IPS DF 19.7 (cell line): ENCODE measurements at places on chromosomes 16 and 17.

GRCh38 chr16:30953511-30954124 lies 3.9 kb upstream of the SETD1A start:
- DNase-seq = no peak

GRCh38 chr16:28298511-28298878 lies 6.2 kb downstream of the SBK1 start:
- DNase-seq = no peak

DNA sequence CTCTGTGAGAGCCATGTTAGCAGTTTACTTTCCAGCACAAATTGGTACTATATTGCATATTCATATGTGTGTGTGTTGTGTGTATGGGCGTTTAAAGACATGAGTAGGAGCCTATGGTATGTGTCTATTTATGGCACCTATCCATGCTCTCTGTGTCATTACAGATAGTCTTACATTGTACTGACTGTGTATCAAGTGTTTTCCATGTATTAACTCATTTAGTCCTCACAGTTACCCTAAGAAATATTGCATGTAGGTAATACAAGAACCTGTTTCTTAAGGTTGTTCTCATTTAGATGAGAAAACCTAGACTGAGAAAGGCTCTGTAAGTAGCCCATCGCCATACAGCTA lies 1.6 kb downstream of the ALG1 start:
- DNase-seq = no peak

GRCh38 chr16:57576429-57576870 lies 34.0 kb downstream of the ADGRG5 start:
- no peak for DNase-seq

GRCh38 chr16:85402910-85403692 lies 210.0 kb upstream of the GSE1 start:
- DNase-seq = no peak

- no peak for DNase-seq
Observed at GRCh38 chr16:64489449-64489848, 632.4 kb downstream of the CDH11 start.

- no peak for DNase-seq
Observed at GRCh38 chr16:27430923-27431484, 29.0 kb downstream of the IL21R start.

DNA sequence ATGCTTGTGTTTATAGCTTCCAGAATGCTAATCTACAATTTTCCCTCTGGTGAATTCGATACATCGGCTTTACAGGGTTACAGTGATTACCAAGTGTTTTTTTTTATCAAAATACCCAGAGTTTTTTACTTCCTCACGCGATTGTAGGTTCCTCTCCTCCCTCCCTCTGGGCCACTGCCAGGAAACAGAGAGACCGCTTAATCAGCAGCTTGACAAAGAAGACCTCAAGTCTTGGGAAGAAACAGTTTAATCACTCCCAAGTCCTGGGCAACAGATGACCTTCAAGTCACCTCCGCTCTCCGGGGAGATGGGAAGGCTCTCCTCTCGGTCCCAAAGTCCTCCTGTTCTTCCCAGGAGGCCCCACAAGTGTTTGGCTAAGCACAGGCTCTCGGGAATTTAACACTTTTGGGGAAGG lies 23.5 kb downstream of the SMTNL2 start:
- DNase-seq = no peak

DNA sequence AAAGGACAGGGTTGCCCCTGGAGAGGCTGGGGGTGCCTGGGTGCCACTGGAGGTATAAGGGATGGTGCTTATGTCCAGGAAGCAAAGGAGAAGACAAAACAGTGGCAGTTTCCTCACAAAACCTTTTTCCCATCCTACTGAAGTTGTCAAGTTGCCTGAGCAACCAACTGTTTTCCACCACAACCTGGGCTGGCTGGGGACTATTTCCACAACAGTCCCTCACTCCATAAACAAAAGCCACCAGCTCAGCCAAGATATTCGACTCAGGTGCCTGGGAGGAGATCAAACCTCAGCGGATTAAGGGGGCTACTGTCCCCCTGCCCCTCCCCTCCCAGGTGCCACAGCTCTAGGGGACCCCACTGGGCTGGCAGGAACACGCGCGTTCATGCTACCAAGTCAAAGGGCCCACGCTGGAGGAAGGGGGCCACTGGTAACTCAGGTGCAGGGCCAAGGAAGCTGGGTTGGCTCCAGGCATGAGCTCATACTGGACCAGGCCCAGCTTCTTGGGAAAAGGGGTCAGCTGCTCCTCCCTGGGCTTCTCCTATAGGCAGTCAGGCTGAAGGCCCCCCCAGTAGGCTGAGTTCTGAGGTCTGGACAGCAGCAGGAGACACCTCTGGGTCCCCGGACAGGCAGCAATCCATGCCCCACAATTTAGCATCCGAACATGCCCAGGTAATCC lies 45.7 kb upstream of the MRPS23 start:
- no peak for DNase-seq

- DNase-seq = no peak
Observed at GRCh38 chr17:3715296-3715695, 8.4 kb upstream of the HASPIN start.

GRCh38 chr16:80433623-80434022 lies 107.2 kb upstream of the DYNLRB2 start:
- no peak for DNase-seq

- DNase-seq = no peak
Observed at GRCh38 chr16:79287424-79287917, 313.1 kb downstream of the MAF start.

GRCh38 chr16:1981398-1981836 lies at the start of gene NOXO1:
TSS of gene NOXO1 (minus strand) at chr16:1981469. CDS start at chr16:1981179, 290 bp downstream.
- DNase-seq = no peak

GRCh38 chr17:42667088-42667951 lies 8.2 kb downstream of the TUBG2 start:
- DNase-seq = no peak

DNA sequence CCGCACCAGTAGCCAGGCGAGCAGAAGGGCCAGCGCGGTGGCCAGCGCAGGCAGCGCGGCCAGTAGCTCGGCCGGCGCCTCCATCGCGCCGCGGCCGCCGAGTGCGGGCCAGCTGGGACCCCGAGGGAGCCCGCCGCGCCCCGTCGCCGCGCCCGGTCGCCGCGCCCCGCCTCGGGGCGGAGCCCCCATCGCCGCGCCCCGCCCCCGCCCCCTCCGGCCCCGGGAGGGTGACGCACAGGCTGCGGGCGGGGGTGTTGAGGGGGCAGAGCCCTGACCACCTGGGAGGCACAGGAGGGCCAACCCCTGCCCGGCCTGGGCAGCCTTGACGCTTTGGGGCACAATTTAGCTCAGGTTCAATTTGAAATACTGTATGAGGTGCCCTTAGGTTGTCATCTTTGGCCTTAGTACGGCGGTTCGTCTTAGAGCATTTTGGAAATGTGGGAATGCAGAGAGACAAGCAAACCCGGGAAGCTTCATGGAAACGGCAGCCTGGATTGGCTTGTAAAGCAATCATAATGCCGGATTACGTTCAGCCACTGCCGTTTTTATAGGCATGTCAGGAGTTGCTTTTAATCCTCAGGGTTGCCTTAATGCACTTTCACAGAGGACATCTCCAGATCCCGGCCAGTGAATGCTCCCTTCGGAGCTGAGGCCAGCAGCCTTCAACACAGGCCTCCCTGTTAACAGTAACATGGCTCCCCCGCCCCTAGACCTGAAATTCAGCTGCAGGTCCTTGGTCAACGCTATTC lies at the start of gene MXRA7:
MXRA7 (minus strand) TSS at position 103 of the 749 bp plus-strand sequence; CDS start at position 84, 19 bp downstream.
- DNase-seq = no peak

GRCh38 chr16:70750893-70751467 lies 50.0 kb downstream of the VAC14 start:
- no peak for DNase-seq

DNA sequence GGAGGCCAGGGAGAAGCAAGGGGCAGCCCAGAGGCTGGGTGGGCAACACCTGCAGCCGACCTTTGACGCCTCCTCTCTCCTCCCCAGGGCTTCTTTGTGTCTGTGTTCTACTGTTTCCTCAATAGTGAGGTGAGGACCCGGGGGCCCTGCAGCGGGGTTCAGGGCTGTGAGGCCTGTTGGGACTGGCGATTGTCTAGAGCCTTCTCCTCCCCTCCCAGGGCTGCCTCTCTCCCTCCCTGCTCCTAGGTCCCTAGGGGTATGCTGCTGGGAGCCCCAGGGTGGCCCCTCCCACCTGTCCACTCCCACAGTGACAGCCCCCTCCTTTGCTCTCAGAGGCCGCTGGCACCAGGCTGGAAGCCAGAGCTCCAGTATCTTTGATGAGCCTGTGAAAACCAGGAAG lies 10.8 kb upstream of the SPPL2C start:
- no peak for DNase-seq

DNA sequence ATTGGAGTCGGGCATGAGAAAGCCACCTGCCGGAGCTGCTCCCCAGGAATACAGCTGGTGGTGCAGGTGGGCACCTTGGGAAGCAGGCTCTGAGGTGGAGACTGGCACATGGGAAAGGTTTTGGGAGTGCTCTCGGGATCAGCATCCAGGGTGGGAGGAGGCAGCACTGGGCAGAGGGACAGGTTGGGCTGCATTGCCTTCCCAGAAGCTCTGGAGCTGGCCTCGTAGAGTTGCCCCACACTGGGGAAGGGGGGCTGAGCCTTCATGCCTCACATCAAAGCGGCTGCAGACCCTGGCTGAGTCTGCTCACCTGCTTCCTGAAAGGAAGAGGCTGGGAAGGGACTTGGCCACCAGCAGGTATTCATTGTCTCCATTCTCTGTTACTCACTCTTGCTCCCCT lies 13.5 kb upstream of the GPRC5B start:
- no peak for DNase-seq

DNA sequence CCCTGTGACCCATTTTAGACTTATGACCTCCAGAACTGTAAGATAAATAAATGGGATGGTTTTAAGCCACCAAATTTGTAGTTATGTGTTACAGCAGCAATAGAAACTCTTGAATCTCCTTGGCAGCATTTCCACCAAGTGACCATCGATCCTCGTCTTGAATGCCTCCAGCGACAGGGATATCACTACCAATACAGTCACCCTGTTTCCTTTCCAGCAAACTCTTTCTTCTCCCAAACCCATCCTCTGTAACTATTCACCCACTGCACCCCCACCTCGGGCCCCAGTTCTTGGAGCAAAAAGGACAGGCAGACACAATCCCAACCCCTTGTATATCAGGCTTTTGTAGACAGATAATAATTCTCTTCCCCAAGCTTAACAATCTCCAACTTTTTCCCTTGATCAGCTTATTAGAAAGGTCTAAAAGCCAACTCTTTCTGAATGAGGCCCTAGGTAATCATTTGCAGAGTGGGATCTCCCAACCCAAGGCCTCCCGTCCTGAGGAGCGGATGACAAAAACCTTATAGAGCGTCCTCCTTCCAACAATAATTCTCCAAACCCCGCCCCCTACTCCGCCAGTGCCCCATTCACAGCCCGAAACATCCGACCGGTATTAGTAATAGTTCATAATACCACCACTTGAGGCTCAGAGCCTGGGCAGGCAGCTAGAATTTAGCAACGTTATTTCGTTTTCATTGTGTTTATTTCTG lies 14.7 kb upstream of the PLLP start:
- DNase-seq = no peak

DNA sequence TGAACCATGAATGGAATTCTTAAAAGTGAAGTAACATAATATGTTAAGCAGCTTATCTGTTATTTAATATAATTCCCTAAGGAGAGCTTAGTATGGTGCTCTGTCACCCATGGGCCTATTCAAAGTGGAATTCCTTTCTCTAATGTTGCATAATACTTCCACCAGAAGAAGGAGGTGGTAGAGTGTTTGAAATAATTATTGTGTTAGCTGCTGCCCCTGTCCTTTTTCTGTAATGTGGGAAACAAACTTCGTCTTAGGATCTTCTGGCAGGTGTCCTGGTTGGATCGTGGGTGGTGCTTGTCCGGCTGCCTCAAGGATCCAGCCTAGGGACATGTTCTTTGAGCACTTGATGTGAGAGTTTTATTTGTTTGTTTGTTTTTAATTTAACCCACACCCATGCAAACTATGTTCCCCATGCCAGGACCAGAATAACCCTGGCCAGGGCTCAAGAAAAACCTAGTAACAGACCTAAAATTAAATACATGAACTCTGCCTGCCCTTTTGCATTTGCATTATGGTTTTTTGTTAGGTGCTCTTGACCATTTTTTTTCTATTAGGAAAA lies 46.1 kb downstream of the ZNRF1 start:
- DNase-seq = no peak

DNA sequence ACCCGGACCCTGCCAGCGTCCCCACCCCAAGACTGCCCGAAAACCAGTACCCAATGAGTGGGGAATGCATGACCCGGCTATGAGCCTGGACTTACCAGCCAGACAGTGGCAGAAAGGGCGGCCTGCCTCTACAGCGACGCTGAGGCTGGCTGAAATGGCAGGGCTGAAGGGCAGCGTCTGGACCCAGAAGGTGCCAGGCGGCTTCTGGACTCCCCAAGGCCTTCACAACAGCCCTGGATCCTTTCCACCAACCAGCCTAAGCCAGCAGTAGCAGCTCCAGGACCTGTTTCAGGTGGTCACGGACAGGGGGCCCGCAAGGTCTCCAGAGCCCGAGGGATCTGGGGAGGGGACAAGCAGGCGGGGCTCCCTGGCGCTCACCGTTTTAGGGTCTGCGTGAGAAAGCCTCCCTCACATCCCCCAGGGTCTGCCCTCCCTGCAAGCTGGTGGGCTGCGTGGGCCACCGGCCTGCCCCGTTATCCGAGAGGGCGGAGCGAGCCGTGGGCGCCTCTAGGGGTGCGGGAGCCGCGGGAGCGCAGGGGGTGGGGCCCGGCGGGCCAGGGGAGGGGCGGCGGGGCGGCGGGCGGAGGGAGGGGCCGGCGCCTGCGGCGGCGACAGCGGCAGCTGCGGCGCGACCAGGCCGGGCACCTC lies at the start of gene RIPOR1:
RIPOR1 (plus strand) TSS at position 608 of the 648 bp plus-strand sequence. CDS start 9,618 bp downstream, outside the sequence.
- no peak for DNase-seq

DNA sequence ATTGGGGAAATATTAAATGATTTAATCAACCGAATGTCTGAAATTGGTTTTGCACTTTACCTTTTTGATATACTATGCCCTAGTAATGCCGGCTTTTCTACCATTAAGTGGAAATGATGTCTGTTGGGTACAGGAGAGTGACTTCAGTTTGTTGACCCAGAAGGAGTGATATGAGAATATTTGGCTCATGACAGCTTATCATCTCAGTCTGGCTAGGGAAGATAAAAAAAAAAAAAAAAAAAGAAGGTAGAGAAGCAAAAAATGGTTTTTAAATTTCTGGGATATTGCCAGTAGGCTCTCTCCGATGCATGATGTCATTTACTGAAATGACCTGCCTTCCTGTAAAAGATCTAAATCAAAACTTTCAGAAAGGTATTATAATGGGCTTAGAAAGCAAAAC lies 69.0 kb downstream of the CNTNAP4 start:
- DNase-seq = no peak

DNA sequence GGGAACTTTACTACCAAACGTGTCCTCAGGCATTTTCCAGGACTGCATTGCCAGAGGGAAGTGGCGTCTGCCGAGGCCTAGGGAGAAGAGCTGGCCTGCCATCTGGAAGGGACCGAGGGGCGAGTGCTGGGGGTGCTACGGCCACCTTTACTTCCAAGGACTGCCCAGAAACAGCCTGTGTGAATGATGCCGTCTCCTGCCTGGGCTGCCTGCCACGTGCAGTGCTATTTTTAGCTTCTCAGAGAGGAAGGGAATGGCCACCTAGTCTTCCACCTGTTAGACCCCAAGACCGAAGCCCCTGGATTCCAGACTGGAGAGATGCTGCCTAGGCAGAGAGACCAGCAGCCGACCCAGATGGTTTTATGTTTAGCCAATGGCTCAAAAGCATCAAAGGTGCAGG lies 57.2 kb downstream of the VAC14 start:
- no peak for DNase-seq

GRCh38 chr16:20359997-20360396 lies 7.5 kb upstream of the UMOD start:
- no peak for DNase-seq

- no peak for DNase-seq
Observed at GRCh38 chr16:72934636-72935403, 113.1 kb downstream of the ZFHX3 start.
